Fibroblast of upper back skin (primary cell): ENCODE measurements at places on chromosomes 1 and 21.

DNA sequence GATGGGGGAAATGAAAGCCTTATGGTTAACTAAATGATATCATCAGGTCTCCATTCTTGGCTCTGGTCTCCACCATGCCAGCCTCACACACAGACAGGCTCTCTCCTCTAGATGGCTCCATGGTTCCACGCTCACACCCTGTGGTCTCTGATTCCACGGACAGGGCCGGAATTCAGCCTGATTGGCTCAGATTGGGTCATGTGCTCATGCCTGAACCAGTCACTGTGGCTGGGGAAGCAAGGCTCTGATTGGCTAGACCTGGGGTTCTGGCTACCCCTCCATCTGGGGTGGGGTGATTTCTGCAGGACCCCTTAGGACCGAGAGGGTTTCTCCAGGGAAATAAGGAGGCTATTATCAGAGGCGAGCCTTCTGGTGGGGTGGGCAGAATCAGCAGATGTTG lies 277.0 kb downstream of the PTPRU start:
- peak; percentile 65 for DNase-seq

- peak; percentile 53 for DNase-seq
Measured at GRCh38 chr21:42038826-42039425, 28.8 kb upstream of the ZBTB21 start.

- DNase-seq, result peak; percentile 57
Measured at GRCh38 chr1:244730153-244730933, 77.4 kb downstream of the DESI2 start.

GRCh38 chr1:114081437-114082303 lies 72.0 kb downstream of the SYT6 start:
- no peak for DNase-seq

DNA sequence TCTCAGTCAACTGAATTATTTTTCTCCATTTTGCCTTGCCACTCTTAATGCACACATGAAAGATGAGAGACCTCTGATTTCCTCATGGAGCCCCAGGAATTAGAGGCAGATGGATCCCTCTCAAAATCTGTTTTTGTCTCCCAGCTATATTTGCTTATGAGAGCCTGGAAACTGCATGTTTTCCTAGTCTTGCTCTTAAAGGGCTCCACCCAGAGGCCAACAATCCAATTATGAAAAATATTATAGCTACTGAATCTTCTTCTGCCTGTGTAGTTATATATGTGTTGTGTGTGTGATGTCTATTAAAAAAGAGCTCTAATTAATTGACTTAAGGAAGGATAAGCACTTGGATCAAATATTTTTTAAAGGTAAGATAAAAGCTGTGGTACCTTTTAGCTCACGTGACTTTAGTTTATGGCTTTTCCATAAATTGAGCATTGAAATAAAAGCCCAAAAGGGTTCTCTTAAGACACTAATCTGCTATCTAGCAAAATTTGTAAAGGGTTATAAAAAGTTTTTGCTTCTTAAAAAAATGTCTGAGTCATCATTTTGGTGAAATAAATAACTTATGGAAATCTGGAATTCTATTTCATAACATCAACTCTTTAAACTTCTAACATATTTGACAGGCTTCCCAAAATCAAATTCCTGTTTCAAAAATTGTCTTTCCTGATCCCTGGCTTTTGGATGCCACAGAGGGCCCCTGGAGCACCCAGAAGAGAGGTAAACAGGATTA lies 31.2 kb upstream of the TSPEAR start:
- DNase-seq, result no peak

- DNase-seq, result peak; percentile 76
Measured at GRCh38 chr1:226083302-226084101, 21.0 kb downstream of the H3-3A start.

GRCh38 chr1:167149793-167150491 lies 56.1 kb downstream of the STYXL2 start:
- DNase-seq, result no peak

DNA sequence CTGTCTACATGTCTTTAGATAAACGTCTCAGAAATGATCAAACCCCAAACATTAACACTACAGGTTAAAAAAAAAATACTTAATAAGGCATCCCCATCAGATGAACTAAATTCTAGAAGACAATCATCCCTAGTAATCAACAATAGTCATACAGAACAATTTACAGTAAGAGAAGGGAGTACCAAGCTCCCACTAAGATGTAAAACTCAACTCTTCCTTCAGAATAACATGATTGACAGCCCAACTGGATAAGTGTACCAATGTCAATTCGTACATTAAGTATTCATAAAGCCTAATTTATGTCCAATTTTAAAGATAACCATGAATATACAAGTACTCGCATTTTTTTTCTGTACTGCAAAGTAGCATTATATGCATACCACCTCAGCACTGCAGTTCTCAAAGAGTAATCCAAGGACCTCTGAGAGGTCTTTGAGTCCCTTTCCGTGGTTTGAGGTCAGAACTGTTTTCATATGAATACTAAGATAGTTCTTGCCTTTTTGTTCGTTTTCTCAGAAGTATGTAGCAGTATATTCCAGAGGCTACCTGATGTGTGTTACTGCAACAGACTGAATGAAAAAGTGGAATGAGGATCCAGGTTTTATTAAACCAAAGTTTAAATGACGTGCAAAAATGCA lies 6.6 kb downstream of the SCAF4 start:
- no peak for DNase-seq

DNA sequence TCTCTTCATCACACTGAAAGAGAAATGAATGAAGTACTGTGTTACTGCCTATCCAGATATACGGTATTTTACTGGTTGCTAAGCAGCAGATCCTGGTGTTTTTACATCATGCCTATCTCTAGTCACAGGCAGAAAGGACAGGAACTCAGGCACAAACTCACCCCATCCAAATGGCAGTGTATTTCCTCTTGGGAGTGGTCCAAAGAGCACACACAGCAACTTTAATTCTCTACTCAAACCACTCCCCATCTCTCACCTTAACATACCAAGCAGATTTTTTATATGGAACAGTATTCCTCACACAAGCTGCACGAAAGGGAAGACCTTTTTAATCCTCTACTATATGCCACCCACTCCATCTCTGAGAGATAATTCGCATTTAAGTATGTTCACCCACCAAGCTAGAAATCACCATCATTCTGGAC lies 27.3 kb downstream of the EIF4G3 start:
- DNase-seq, result peak; percentile 36

- peak; percentile 68 for DNase-seq
Measured at GRCh38 chr1:42424201-42424600, 31.6 kb downstream of the ZMYND12 start.

DNA sequence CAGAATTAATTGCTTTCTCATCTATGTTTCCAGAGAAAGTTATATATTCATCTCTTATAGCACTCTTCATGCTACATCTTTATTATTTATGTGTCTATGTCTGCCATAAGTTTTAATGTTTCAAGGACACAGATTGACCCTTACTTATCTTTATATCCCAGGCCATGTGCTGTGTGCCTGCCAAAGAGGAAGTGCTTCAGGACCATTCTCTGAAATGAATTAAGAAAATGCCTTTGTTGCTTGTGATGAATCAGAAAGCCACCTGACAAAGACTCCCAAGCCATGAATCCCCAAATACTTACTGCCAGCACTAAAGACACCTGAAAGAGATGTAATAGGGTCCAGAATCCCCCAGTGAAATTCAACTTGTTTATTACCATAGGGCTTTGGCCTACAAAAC lies 342.1 kb upstream of the C1orf87 start:
- no peak for DNase-seq

GRCh38 chr1:240193679-240194078 lies 102.0 kb downstream of the FMN2 start:
- DNase-seq, result no peak

- DNase-seq, result no peak
Measured at GRCh38 chr1:21344098-21344749, 54.0 kb upstream of the ECE1 start.

DNA sequence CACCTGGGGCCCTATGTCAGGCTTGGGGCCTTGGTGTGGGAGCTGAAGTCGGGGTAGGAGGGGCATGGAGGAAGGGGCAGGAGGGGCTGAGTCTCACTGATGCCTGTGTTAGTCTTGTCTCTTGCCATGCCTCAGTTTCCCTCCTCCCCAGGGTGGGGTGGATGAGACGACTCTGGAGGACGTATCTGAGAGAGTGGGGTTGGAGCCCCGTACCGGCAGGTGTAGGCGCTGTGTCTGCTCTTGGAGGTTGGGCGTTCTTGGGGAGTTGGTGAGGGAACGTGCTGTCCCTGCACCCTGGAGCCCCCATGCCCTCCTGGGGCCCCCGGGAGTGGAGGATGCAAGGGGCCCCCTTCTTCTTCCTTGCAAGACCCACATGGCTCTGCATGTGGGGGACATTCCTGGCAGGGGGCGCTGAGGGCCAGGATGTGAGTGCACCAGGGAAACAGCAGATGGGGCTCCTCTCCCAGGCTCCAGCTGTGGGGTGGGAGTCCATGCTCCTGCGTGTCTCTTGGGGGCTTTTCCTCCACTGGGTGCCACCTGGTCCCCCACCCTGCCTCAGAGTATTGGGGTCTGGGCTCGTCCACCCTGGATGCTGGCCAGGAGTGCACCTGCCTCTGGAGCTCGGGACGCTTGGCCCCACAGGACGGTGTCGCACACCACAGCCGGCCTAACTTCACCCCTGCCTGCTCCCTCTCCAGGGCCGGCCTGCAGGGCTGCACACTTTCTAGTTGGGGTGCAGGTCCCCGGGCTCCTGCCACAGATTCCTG lies 1.4 kb upstream of the TNFRSF14 start:
- no peak for DNase-seq

- no peak for DNase-seq
Measured at GRCh38 chr1:39959651-39960333, 4.8 kb downstream of the MFSD2A start.

GRCh38 chr1:230242326-230242725 lies 175.3 kb downstream of the GALNT2 start:
- DNase-seq, result no peak

GRCh38 chr1:67722292-67722944 lies 37.4 kb downstream of the GADD45A start:
- DNase-seq, result peak; percentile 37

DNA sequence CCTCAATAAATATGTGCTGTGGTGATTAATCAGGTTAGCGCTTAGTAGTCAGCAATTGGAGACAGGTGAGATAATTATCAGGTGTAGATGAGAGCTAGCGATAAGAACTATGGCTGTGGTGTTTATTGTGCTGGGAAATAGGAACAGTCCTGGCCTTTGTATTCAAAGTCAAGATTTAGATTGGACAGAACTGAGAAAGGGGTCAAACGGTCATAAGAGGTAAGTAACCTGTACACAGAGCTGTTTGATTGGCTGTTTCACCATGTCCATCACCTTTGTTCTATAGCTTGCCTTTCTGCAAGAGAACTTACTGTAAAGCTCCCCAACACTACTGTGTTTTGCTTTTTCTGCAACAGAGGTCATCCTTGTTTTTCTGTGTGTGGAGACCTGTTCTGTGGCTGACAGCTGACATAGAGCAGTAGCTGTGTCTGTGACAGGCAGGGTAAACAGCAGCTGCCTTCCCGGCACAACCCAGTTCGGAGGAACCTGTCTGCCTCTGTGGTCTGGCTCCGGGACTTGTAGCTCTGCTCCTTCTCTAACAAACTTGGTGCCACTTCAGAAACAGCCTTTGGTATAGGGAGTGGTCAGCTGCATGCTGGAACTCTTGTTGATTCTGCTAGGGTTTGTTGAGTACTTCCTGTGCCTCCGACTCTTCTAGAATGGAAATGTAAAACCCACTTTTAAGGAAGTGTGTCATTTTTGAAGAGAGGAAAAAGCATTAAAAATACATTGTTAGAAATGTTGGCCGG lies 21.1 kb upstream of the CDC42 start:
- no peak for DNase-seq

DNA sequence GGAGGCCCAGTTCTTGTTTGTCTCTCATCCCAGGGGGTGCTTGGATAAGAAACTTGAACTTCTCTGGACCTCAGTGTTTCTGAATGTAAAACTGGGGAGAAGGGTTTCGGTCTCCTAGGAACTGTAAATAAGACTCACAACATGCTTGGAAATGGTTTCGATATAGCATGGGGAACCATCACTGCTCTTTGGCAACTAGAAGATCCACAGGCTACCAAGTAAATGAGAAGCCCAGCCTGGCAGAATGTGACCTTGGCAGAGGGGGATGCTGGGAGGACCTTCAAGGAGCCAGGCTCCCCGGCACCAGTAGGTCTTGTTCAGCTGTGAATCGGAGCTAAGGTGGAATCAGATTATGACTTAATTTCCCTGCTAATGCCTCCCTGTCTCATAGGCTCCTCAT lies 3.7 kb downstream of the ARL8A start:
- DNase-seq, result no peak

- DNase-seq, result no peak
Measured at GRCh38 chr1:178065250-178065649, 28.7 kb upstream of the RASAL2 start.

DNA sequence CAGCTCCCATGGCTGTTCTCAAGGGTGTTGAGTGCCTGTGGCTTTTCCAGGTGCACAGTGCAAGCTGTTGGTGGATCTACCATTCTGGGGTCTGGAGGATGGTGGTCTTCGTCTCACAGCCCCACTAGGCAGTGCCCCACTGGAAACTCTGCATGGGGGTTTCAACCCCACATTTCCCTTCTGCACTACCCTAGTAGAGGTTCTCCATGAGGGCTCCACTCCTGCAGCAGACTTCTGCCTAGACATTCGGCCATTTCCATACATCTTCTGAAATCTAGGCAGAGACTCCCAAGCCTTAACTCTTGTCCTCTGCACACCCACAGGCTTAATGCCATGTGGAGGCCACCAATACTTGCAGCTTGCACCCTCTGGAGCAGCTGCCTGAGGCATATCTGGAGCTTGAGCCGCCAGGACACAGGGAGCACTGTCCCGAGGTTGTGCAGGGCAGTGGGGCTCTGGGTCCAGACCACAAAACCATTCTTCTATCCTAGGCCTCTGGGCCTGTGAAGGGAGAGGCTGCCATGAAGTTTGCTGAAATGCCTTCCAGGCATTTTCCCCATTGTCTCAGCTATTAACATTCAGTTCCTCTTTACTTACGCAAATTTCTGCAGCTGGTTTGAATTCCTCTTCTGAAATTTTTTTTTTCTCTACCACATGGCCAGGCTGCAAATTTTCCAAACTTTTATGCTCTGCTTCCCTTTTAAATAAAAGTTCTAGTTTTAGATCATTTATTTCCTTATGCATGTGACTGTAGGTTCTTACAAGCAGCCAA lies 8.8 kb upstream of the CAPN8 start:
- DNase-seq, result no peak

DNA sequence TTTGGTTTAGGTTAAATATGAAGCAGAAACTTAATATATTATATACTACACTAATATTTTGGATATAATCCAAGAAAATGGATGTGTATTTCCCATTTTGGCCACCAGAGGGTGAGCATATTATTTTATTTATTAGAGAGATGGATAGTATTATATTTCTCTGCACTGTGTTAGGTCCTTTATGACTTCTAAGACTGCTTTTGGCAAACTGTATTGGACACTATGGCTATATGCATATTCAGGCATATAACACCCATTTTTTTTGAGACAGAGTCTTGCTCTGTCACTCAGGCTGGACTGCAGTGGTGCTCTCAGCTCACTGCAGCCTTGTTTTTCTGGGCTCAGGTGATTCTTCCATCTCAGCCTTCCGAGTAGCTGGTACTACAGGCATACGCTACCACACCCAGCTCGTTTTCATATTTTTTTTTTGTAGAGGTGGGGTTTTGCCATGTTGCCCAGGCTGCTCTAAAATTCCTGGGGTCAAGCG lies 17.8 kb upstream of the PGM1 start:
- peak; percentile 42 for DNase-seq
